ENCODE measurements at places on chromosomes 12 and 14.

GRCh38 chr14:36588788-36589187 lies 6.4 kb upstream of the NKX2-8 start:
- DNase-seq, result no peak

DNA sequence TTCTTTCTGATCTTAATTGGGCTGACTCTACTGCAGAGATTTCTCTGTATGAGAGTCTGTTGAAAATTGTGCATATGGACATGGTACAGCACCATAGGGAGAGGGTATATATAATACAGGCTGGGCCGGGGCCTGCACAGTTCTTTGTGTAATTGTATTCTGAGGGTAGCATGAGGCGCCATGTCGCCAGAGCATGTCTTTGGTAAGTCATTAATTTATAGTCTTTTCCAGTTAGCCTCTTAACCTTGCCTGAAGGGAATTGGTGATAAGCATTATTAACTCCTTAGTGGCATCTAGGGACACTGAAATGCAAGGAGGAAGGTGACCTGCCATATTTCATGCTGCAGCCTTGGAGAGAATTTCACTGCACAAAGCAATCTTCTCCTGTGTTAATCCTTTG lies 569.9 kb downstream of the TMTC2 start:
- DNase-seq, result no peak

DNA sequence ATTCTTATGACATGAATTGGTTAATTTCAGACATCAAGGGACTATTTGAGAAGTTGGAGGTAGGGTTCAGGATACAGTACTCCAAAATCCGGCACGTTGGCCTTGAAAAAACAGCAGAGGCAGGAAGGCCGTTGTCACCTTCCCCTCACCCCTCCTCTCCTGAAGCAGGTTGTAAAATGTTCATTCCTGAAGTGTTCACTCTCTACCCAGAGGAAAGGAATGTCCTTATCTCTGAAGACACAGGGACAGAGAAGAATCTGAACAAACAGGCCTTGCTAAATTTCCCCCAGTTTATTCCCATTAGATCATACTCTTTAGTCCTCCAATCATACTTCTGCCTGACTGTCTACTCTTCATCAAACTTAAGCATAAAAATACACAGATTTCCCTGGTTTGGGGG lies 313.6 kb downstream of the ZFP36L1 start:
- DNase-seq, result no peak

GRCh38 chr14:49303946-49304516 lies 282.1 kb downstream of the RPS29 start:
- DNase-seq, result peak; percentile 26

GRCh38 chr12:67692966-67693365 lies 44.4 kb downstream of the DYRK2 start:
- DNase-seq, result no peak
